MCF 10A (cell line): ENCODE measurements at places on chromosomes 3 and 15.

GRCh38 chr3:159739969-159740368 lies 248.7 kb upstream of the IL12A start:
- no peak for DNase-seq

- DNase-seq: no peak
Measured at GRCh38 chr3:171149526-171150116, 123.1 kb upstream of the SLC2A2 start.

GRCh38 chr3:174986685-174987084 lies 127.6 kb downstream of the NAALADL2 start:
- no peak for DNase-seq

DNA sequence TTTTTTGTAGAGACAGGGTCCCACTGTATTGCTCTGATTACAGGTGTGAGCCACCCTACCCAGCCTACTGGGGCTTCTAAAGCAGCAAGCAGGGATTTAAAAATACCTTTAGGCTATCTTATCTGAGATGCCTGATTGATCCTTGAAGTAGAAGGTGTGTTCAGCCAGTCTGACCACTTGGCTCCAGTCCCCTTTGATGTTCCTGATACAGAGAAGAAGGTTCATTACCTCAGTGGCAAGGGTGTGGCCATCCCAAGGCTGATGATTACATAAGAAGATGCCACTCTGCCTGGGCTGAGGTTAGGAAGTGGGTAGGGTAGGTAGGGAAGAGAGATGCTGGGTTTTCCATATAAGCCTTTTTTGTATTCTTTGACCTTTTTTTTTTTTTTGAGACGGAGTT lies 11.2 kb upstream of the DCAF1 start:
- no peak for DNase-seq

GRCh38 chr3:165193366-165194254 lies 2.6 kb downstream of the SLITRK3 start:
- DNase-seq: no peak

DNA sequence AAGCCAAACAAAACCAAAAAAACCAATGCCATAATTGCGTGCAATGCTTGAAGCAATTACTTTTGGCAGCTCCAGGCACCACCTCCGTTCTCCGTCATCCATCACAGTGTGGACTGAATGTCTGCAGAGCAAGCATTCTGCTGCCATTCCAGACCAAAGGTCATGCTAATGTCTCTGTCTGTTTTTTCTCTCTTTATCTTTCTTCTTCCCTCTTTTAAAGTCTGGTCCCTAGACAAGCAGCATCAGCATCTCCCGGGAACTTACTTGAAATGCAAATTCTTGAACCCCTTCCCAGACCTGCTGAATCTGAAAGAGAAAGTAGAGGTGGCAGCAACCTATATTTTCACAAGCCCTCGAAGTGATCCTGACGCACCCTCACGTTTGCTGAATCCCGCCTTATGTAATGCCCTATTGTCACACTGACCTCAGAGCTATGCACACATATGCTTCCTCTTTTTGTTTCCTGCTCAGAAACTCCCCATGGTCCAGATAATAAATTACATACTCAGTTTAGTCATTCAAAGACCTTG lies 297.3 kb upstream of the PROK2 start:
- DNase-seq: no peak

DNA sequence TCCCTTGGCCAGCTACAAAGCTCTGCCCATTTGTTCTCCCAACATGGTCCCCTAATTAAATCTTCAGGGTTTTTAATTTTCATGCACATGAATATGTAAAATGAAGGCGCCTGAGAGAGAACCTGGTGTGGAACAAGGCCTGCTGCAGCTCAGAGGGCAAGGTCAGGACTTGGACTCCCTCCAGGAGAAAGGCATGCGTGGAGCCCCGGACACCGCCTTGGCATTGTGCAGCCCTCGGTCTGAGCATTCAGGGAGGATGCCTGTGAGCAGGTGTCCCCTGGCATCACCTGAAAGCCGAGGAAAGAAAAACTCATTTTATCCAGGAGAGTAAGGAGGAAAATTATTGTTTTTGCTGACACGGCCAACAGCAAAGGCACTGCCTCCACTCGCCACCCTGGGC lies 33.8 kb upstream of the EPHB1 start:
- no peak for DNase-seq

DNA sequence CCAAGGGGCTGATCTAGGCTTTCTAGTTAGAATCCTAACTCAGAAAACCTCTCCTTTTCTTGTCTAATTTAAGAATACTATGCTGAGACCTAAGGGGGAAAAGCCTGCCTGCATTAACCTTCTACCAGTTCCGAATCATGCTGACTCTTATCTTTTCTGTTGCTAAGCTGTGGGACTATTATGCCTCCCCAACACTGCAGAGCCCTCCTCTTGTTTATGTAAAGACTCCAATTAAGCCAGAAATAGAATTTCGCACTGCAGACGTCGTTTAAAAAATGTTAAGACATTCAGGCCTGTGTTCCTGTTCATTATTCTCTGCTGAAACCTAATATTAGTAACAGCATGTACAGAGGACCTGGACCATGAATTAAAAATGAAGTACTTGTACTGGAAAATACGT lies 310.6 kb upstream of the ATP11B start:
- DNase-seq: no peak

- DNase-seq: no peak
Measured at GRCh38 chr15:28111543-28111942, 12.4 kb upstream of the OCA2 start.

GRCh38 chr15:46297766-46298165 lies 662.9 kb downstream of the SQOR start:
- DNase-seq: no peak

DNA sequence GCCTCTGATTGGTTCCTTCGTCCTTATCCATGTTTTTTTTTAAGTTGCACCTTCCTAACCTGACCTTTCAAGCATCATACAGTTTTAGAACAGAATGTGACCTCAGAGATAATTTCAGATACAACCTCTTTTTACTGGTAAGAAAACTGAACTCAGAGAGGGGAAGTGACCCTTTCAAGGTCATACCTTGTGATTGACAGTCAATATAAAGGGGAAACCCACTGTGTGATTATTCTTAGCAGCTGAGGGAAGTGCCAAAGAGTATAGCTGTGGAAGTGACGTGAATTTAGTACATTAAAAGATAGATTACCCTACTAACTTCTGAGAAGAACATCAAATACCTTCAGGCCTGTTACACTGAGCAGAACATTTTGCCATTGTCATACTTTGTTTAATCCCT lies 319.4 kb downstream of the NEK10 start:
- no peak for DNase-seq

- DNase-seq: peak; percentile 57
Measured at GRCh38 chr3:8509961-8510360, 8.3 kb downstream of the LMCD1 start.

GRCh38 chr3:174198199-174198598 lies 660.9 kb upstream of the NAALADL2 start:
- DNase-seq: no peak

DNA sequence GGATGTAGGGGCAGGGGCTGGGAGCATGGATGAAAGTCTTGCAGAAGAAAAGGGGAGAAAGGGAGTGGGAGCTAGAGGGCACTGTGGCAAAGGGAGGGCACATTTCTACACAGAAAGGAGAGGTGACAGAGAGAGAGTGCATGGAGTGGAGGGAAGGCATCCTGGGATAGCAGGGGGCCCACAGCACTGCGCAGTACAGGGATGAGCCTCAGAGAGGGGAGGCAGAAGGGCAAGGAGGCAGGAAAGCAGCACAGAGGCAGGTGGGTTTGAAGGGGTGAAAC lies 5.4 kb downstream of the STOML1 start:
- no peak for DNase-seq

DNA sequence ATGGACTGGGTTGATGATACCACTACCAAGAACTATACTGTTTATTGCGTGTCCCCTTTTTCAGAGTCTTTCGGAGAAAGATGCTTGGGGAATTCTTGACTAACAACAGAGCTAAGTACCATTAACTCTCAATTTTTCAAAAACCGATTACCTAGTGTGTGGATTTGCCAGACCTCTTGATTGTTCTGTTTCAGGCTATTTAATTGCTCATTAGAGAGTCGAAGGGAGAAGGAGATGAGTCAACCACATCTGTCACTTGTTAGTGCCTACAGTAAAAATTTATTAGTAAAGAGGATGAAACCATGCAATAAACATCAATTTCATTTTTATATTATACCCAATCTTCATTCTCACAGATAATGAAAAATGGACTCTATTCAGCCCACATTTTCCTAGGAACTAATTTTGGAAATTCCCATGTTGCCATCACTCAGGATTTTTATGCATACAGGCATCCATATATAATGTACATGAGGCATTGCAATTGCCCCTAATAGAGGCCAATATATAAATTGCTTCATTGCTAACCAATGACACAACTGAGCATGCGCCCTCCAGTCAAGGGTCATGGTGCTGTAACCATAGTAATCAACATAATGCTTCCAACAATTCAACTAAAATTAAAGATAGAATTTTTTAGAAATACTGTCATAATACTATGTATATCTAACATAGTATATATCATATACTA lies 541.7 kb downstream of the TBL1XR1 start:
- no peak for DNase-seq

GRCh38 chr3:117526470-117527079 lies 817.0 kb downstream of the TUSC7 start:
- DNase-seq: peak; percentile 40
